Right atrium auricular region (tissue), 2 donors: ENCODE measurements at places on chromosomes 6 and 20. TPM values are rescaled to one million over a fixed set of nuclear protein-coding genes. Genes with fewer than 3 reads are reported as not detected.

Gene BHLHE23
- total RNA-seq = not detected

Gene KCNK16
- total RNA-seq = not detected

Gene MOXD1
- total RNA-seq = 2.5 TPM

Gene PRDM1
- total RNA-seq = 1.8 TPM

Gene SYNCRIP
- 32.6 TPM for total RNA-seq

Gene ZC2HC1B
- not detected for total RNA-seq

Gene HS3ST5
- total RNA-seq = not detected

Gene ADGRF5
- 38.4 TPM for total RNA-seq

Gene MMP24
- total RNA-seq = 3.8 TPM

Gene SSTR4
- total RNA-seq = not detected

Gene SLC25A27
- 6.2 TPM for total RNA-seq

DNA sequence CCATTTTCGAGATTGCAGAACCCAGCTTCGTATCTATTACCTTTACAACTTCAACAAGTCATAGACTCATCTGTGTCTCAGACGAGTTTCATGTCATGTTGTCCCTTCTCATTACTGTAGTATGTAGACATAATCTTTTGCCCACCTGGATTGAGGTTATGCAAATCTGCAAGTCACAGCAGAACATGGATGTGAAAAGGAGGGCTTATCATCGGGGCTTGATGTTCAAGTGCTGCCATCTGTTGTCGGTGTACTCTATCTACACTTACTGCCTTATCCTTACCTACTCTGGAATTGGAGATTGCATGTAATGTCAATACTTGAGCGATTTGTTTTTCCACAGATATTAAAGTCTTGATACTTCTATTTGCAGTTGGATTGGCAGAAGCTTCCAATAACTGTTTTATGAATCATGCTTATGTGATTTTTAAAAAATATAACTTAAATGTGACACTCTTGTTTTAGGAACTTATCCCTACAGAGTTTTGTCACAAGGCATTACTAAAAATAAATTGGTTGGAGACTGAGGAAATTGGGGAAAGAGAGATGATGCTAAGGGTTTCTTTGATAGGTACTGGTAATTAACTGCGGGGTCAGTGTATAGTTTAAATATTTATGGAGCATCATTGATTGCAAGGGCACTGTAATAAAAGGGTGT, 3.0 kb upstream of the GOPC start:
- no peak for DNase-seq

GRCh38 chr6:122008101-122008999, 391.1 kb upstream of the HSF2 start:
- DNase-seq = peak; percentile 59

DNA sequence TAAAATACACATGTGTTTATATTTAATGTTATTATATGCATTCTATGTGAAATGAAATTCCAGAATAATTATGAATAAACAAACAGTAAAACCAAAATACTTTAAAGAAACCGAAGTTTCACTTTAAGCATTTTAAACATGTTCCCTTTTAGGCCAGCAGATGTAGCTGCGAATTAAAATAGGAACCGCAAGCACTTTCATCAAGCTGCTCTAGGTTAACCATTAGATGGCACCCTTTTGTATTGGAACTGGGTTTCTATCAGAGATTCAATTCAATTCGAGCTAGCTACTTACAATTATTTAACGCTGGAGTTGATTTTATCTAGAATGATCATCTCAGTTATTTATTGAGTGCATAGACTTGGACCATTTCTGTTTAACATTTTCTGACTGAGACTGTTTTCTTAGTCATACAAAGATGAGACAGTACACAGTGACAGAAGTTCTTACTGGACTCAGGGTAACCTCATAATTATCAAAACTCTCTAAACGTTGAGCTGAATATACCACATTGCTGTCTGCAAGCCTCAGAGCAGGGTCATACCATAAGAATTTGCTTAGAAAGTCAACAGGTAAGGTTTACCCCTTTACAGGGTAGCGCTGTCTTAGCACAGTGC, 8.5 kb downstream of the TMEM242 start:
- no peak for DNase-seq

- DNase-seq = no peak
Observed at GRCh38 chr6:132800656-132801055, 2.2 kb upstream of the SLC18B1 start.

DNA sequence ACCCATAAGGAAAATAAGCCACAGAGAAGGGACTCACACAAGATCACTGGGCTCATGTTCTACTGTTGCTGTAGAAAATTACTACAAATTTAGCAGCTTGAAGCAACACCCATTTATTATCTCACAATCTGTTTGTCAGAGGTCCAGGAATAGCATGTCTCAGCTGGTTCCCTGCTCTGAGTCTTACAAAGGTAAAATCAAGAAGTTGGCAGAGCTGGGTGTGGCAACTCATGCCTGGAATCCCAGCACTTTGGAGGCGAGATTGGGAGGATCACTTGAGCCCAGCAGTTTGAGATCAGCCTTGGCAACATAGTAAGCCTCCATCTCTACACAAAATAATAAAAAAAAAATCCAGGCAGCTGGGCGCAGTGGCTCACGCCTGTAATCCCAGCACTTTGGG, 28.5 kb upstream of the ZNF831 start:
- DNase-seq = no peak

- no peak for DNase-seq
Observed at GRCh38 chr6:17032590-17032987, 69.3 kb upstream of the STMND1 start.

DNA sequence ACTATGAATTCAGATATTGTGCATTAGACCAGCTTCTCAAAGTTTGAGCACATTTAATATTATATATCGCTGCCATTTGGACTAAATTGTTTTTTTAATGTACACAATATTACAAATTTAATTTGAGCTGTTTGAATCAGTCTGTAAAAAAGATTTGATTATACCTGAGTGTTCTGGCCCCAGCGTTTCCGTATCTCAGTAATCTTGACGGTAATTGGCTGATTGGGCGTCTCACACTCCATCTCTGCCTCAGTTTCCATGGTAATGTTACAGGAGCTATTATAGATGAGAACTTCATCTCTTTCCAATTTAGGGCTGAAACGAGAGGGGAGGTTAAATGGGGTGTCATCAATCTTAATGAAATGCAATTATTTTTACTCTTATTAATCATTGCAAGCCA, 77.3 kb downstream of the PKHD1 start:
- DNase-seq = no peak

- no peak for DNase-seq
Observed at GRCh38 chr6:80566361-80566760, 459.9 kb downstream of the BCKDHB start.

GRCh38 chr6:53744321-53744720, 50.5 kb upstream of the LRRC1 start:
- no peak for DNase-seq

DNA sequence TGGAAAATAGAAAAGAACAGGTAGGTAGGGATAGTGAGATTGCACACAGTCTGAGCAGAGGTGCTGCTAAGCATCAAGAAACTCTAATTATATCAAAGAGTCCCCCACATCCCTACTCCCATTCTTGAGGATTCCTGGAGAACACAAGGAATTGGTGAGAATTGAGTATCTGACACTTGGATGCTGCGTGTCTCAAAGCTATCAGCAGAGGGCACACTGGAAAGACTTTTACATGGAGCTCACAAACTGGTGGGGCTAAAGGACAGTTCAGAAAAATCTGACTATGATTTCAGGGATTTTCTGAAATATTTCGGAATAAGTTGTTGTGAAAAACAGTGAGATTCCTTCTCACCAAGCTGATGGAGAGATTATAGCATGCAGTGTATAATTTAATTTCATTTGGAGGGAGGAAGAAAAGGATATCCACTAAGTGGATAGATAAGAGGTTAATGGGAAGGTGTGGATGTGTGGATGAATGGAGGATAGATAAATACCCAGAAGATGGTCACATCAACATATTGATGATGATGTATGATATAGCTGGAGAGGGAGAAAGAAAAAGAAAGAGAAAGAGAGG, 215.4 kb upstream of the DEFB112 start:
- DNase-seq = no peak

DNA sequence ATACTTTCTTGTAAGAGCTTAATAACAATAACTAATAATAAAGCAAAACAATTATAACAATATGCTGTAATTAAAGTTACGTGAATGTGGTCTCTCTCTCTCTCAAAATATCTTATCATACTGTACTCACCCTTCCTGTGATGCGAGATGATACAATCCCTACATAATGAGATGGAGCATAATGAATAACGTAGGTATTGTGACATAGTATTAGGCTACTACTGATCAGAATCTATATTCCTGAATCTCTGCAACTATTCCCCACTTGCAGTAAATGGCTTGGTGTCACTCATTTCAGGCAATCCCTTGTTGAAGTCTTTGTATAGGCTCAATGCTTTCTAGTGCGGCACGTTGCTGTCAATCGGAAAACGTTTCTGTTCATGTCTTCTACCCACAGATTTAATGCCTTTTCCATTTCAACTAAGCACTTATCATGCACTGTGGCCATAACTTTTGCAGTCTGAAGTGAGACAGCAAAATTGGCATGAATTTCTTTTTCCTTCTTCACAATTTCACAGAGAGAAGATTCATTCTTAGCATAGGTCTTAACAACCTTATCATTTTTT, 32.3 kb downstream of the MOXD1 start:
- no peak for DNase-seq

DNA sequence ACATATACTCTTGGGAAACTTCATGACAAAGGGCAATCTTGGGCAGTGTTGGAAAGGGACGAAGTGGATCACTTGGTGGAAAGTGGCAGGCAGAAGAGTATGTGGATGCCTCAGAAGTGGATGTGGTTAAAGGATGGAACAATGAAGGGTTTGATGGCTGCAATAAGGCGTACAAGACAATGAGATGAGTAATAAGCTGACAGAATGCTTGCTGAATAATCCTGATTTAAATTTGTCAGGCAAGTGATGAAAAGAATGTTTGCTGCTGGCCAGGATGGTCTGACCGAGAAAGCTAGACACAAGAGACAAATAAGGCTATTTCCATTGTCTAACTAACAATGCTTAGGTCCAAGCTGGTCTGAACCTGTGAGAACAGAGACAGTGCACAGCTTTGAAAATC, 61.6 kb upstream of the CEP85L start:
- no peak for DNase-seq

GRCh38 chr6:130337534-130337933, 28.3 kb upstream of the TMEM200A start:
- no peak for DNase-seq

DNA sequence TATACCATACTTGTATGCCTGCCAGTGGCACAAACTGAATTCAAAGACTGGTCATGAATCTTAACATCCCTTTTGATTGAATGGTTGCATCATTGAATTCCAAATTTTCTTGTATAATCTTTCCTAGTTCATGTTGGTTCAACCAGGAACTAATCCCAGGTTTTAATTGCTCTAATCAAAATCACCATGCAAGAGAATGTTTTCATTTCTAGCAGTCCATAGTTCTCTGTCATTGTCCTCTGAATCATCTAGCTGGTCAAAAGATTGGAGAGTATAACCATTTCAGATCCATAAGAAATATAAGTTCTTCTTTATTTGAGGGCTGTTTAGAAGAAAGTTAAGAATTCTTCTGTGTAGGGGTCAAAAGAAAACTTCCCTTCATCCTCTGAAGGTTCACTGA, 57.2 kb downstream of the ZNF292 start:
- no peak for DNase-seq

DNA sequence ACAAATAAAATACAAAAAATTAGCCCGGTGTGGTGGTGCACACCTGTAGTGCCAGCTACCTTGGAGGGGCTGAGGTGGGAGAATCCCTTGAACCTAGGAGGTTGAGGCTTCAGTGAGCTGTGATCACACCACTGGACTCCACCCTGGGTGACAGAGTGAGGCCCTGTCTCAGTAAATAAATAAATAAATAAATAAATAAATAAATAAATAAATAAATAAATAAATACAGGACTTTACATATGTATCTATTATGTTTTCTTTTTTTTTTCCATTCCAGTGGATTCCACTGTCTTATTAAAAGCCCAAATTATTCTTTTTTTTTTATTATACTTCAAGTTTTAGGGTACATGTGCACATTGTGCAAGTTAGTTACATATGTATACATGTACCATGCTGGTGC, 41.1 kb upstream of the ENPP5 start:
- DNase-seq = no peak

GRCh38 chr6:26240157-26241032, 124.6 kb upstream of the BTN3A2 start:
- peak; percentile 70 for DNase-seq

- DNase-seq = no peak
Observed at GRCh38 chr20:63696306-63696627, 185 bp upstream of the TNFRSF6B start.

DNA sequence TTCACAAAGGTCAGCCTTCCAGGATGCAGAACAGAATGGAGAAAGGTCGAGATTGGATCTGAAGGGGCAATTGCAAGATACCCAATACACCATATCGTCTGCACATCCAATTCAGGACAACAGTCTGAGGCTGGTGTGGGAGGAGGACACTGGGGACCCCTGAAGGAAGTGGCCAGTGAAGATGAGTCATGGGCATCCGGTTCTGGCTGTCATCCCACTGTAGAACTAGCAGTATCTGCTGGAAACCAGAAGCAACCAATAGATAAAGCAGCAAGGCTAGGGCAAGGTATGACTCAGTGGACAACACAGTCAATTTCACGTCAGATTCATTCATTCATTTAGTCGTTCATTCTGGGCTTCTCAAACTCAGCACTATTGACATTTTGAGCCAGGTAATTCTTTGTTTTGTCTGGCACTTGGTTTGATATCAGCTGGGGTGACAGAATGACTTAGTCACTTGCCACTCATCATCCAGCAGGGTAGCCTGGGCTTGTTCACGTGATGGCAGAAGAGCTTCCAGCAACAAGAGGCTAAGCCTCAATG, 30.3 kb upstream of the SHLD1 start:
- no peak for DNase-seq

- no peak for DNase-seq
Observed at GRCh38 chr6:135642912-135643311, 145.4 kb upstream of the AHI1 start.

DNA sequence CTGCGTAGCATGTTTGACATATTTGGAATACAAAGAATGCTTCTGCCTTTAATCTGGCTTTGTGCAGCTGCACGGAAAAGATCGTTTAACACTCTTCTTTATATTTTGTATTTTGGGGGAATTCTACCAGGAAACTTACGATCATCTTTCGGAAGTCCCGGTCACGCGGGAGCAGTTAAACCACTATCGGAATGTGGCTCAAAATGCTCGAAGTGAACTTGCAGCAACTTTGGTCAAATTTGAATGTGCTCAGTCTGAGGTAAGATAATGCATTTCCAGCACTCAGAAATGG, 42.3 kb downstream of the CCDC170 start:
- no peak for DNase-seq

DNA sequence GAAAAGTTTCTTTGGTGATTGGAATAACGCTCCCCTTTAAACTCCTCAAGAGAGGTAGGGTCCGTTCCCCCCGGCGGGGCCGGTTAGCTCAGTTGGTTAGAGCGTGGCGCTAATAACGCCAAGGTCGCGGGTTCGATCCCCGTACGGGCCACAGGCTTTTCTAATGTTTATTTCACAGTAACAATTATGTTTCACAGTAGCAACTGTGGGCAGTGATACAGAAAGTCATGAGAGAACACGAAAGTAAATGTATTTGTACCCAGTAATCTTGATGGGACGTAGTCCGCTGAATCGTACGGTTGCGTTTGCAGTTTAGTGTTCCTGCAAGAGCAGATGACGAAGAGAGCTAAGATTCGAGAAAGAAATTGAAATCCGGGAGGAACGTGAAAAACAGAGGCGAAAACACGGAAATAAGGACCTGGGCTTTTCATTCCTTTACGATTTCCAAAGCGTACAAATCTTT, 505.5 kb downstream of the PRIM2 start:
- DNase-seq = no peak

- no peak for DNase-seq
Observed at GRCh38 chr20:47699818-47700217, 85.5 kb downstream of the SULF2 start.
